ENCODE measurements at places on chromosomes 16 and 17.

GRCh38 chr17:50196036-50196435, 5.4 kb downstream of the COL1A1 start:
- no peak for DNase-seq

- DNase-seq: no peak
These were observed 9.5 kb upstream of the ZFP90 start for GRCh38 chr16:68529608-68529930.

- no peak for DNase-seq
These were observed 5.5 kb upstream of the RHBDF2 start for GRCh38 chr17:76506408-76507345.

DNA sequence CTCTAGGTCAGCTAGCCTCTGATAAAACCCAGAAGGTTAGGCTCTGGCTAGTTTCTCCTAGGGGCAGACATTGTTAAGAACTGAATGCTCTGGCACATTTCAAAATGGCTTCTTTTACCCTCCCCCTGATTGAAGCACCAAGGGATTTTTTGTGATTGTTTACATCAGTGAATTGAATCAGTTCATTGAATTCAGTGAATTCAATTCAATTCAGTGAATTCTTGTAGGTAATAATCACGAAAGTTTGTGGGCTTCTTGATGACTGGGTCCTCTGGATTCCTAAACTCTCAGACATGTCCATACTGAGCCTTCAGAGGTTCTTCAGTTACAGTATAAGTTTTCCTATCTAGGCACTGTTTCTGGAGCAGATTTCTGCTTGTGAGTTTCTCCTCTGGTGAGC, 135.2 kb upstream of the ELAC2 start:
- DNase-seq: no peak

- DNase-seq: no peak
These were observed 2.5 kb upstream of the TPSAB1 start for GRCh38 chr16:1237990-1238389.

- DNase-seq: no peak
These were observed 223.0 kb downstream of the GSG1L start for GRCh38 chr16:27840311-27841060.

DNA sequence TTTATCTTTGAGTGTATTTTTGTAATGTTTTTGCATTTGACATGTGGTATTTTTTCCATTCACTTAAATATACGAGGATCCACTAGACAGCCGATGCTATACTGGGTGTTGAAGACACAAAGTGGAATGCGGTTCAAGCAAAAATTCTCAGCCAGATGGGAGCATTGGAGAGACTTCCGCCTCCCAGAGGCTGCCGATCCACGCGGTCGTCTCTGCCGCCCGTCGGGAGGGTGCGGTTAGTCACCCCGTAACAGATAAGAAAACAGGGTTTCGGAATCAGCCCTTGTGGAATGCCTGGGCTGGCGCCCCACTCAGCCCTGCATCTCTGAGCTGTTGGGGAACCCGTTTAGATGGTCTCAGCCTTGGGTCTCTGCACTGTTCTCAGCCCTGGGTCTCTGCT, 7.3 kb downstream of the GSE1 start:
- no peak for DNase-seq

GRCh38 chr16:49344401-49344800, 29.2 kb upstream of the C16orf78 start:
- DNase-seq: no peak

GRCh38 chr17:75350706-75351105, 54.8 kb downstream of the GRB2 start:
- DNase-seq: no peak

DNA sequence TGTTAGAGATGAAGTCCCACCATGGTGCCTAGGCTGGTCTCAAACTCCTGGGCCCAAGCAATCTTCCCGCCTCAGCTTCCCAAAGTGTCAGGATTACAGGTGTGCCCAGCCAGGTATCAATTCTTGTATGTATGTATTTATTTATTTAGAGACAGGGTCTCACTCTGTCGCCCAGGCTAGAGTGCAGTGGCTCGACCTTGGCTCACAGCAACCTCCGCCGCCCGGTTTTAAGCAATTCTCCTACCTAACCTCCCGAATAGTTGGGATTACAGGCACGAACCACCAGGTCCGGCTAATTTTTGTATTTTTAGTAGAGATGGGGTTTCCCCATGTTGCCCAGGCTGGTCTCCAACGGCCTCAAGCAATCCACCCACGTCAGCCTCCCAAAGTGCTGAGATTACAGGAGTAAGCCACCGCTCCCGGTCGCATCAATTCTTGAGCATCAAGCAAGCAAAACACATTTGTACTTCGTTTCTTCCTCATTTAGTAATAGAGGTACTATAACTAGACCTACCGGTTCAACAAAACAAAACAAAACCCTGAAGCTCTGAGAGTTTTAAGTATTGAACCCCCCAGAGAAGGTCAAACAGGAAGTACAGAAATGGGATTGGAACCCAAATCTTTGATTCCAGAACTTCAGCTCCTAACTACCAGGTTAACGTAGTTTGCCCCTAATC, 1.0 kb upstream of the ZNF500 start:
- no peak for DNase-seq

GRCh38 chr17:76867578-76868175, 527 bp upstream of the MGAT5B start:
- DNase-seq: no peak

- no peak for DNase-seq
These were observed 46.5 kb downstream of the GAS7 start for GRCh38 chr17:10151667-10152496.

GRCh38 chr16:86398201-86398600, 112.1 kb upstream of the FOXF1 start:
- DNase-seq: no peak

- DNase-seq: peak; percentile 47
These were observed 161.3 kb downstream of the SLC39A11 start for GRCh38 chr17:72931163-72931562.

GRCh38 chr17:82217530-82218204, 5.0 kb upstream of the CCDC57 start:
- no peak for DNase-seq

DNA sequence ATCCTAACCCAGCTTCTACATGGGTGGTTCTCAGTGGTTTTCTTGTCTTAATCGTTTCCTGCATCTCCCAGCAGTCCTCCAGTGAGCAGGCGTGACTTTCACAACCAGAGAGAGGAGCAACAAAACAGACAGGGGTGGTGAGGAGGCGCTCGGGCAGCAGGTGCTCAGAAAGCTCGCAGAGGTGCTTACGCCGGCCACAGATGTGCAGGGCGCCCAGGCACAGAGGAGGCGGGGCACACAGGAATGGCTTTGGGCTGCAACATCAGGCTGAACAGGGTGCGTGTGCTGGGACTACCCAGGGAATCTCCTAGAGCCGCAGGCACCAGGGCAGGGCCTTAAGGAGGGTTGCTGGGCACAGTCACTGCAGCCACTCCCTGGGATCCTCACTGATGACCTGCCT, 32.6 kb downstream of the KLHDC4 start:
- no peak for DNase-seq

GRCh38 chr17:43388359-43389045, 10.3 kb upstream of the ARL4D start:
- DNase-seq: peak; percentile 63

DNA sequence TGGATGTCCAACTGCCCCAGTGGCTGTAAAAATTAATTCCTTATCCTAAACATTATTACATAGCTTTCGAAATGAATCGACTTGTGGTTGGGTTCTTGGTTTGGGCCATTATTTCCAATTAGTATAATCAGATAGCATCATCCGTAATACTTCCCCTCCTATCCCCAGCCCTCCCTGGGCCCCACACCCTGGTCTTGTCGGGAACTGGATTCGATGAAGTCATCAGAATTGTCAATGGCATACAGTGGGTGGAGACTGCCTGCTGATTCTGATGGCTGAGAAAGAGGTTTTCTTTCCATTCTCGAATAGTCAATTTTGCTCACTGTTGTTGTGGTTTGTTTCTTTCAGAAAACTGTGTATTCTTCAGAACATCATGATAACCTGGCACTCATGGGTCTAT, 395.1 kb downstream of the SEC14L1 start:
- DNase-seq: no peak

GRCh38 chr17:75090871-75091854, 3.4 kb downstream of the SLC16A5 start:
- no peak for DNase-seq

GRCh38 chr17:82338858-82339633, 5.5 kb upstream of the SECTM1 start:
- no peak for DNase-seq
